Liver (tissue), 10 donors: ENCODE measurements at places on chromosomes 2 and 18. TPM values are rescaled to one million over a fixed set of nuclear protein-coding genes. Genes with fewer than 3 reads are reported as not detected.
A peak's percentile ranks its signal among the peaks of the same experiment; 100 is the strongest.

GRCh38 chr2:239438995-239439753 is 38.4 kb upstream of the HDAC4 start:
- no peak for DNase-seq

DNA sequence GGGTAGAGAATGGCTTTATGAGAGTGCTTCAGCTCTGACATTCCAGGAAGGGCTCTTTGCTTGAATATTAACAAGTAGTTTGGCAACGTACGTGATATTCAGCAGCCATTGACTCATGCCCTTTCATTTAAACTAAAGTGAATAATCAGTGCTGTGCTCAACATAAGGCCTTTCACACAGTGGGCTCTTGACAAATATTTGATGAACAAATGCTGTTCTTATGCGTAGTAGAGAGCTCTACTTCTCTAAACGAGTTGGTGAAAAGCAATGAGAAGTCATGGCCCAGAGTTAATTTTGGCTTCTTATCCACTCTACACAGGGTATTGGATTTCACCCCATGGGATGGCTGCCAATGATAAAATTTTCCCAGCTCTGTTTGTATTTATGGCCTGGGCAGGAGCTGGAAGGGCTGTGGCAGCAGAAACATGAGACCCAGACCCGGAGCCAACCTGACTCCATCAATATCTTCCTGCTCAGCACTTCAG is 338.9 kb downstream of the CCDC85A start:
- DNase-seq = no peak

GRCh38 chr2:240501531-240501991 is 56.2 kb downstream of the ANKMY1 start:
- peak; percentile 22 for DNase-seq

DNA sequence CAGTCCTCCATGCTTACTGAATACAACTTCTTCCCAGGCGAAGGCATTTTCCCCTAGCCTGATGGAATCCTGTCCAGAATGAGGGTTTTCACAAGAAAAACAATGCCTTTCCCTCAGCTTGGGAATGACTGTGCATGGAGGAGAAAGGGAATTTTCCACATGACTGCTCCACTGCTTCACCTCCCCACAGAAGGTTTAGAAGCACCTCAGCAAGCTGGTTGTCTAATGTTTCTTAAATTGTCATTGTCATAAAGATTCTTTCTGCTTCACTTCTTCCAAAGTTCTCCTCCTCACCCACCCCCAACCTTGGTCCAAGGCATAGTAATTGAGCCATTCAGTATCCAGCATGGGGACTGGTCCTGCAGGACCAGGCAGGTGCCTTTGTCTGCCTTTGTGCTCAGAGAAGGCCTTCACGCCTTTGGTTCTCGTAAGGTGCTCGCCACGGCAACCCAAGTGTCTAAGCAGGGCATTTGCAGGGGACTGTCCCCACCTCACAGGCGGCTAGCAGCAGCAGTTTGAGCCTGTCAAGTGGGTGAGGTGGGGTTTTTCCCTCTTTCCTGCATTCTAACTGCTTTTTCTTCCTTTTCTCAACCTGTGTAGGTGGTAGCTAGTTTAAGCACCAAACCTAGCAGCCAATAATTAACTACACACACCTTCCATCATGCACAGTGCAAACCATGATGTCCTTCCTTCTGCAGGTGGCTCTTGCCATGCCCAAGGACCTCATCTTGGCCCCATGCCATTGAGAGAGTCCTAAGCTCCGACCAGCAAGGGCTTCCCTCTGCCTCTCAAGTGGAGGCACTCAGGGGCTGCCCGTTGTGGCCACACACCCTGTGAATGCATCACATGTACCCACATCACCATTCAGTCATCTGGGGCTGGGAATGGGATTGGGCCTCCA is 65.7 kb upstream of the BCL2L11 start:
- no peak for DNase-seq

GRCh38 chr2:196679368-196679767 is 39.9 kb downstream of the CCDC150 start:
- DNase-seq = no peak

DNA sequence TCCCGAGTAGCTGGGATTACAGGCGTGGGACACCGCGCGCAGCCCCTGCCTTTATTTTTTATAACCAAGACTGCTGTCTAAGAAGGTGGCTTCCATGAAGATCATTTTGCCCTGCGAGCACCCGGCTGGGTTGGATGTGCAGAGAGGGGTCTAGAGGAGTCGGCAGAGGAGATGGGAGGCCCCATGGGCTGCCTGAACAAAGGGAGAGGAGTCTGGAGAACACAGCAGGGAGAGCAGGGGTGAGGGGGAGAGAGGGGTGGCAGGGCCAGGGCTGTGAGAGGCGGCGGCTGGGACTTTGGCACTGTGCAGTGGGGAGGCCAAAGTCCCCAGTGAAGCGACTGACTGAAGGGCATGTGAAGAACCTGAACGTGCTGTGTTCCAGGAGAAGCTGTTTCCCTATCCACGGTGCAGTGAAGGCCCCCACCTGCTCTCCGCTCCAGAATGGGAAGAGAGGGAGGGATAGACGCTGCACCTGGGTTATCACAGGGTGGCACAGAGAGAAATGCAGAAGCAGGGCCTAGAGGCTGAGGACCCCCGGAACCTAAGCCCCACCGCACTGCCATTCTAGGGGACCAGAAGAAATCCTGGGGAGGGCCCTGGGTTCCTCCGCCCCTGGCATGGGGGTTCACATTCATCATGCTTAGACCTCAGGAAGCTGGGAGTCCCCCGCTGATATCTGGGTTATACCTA is 24.8 kb upstream of the FOSL2 start:
- no peak for DNase-seq

DNA sequence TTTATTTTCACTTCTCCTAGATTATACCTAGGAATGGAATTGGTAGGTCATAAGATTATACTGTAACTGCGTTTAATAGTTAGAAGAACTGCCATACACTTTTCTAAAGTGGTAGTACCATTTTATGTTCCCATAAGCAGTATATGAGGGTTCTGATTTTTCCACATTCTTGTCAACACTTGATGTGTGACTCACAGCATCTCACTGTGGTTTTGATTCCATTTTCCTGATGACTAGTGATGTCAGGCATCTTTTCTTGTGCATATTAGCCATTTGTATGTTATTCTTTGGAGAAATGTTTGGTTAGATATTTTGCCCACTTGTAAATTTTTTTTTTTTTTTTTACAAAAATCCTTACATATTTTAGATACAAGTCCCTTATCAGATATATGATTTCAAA is 2.3 kb downstream of the DCAF17 start:
- no peak for DNase-seq

DNA sequence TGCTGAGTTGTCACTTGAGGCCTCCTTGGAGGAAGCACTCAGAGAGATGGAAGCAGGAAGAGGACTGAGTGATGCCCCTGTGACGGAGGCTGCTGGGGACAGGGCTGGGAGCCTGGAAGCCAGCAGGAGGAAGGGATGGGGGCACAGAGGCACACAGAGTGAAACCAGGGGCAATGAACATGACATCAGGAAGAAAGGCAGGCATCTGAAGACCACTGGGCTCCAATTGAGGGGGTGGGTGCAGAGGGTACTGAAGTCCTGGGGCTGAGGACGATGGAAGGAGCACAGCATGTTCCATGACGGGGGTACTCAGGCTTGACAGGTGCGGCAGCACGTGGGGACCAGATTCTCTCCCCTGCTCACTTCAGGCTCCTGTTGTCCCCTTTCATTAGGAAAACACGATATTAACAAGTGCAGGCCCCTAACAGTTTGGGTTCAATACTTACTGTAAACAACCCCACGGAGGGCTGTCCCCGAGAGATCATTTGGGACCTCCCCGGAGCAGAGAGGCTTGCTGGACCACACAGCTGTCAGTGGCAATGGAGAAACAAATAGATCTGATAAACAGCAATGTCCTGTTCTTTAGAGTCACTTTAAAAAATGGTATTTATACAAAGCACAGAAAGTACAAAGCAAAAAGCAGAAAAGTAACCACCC is 8.7 kb downstream of the INPP5D start:
- DNase-seq = no peak

ZBTB7C gene
- total RNA-seq = 1.1 TPM

SALL3 gene
- total RNA-seq = not detected
